ENCODE measurements at places on chromosomes 3 and 15. TPM values are rescaled to one million over a fixed set of nuclear protein-coding genes. Genes with fewer than 3 reads are reported as not detected.

The HHATL gene
- 0.18 TPM for polyA plus RNA-seq

The CDHR4 gene
- 0.96 TPM for polyA plus RNA-seq

The DAG1 gene
- polyA plus RNA-seq: 125 TPM

The GOLGA6B gene
- polyA plus RNA-seq: 0.06 TPM

The IL17RE gene
- 3.4 TPM for polyA plus RNA-seq

The SOX14 gene
- not detected for polyA plus RNA-seq

The CACNA2D3 gene
- 0.78 TPM for polyA plus RNA-seq

The SENP2 gene
- 25.2 TPM for polyA plus RNA-seq

The EIF4E3 gene
- 2.8 TPM for polyA plus RNA-seq

DNA sequence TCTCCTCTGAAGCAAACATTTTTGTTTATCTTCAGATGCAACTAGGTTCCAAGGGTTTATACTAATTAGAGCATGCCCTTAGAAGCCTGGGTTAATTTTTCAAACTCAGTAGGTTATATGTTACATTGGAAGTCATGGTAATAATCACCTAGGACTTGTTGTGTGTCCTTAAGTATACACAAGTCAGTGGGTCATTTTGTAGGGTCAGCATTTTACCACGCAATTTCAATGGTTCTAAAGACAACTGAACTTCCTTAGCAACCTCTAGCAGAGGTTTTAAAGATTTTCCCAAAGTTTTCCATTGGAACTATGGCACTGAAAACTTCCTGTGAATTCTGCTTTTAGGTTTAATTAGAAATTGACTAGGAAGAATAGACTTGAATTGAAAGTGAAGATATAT, 99.6 kb upstream of the NANOGP8 start:
- H3K4me3 ChIP-seq: no peak overlapping the region
- no peak for DNase-seq
- no peaks in the 10 kb centered on the region for H3K27me3 ChIP-seq
- H3K4me1 ChIP-seq: no peaks in the 10 kb centered on the region

DNA sequence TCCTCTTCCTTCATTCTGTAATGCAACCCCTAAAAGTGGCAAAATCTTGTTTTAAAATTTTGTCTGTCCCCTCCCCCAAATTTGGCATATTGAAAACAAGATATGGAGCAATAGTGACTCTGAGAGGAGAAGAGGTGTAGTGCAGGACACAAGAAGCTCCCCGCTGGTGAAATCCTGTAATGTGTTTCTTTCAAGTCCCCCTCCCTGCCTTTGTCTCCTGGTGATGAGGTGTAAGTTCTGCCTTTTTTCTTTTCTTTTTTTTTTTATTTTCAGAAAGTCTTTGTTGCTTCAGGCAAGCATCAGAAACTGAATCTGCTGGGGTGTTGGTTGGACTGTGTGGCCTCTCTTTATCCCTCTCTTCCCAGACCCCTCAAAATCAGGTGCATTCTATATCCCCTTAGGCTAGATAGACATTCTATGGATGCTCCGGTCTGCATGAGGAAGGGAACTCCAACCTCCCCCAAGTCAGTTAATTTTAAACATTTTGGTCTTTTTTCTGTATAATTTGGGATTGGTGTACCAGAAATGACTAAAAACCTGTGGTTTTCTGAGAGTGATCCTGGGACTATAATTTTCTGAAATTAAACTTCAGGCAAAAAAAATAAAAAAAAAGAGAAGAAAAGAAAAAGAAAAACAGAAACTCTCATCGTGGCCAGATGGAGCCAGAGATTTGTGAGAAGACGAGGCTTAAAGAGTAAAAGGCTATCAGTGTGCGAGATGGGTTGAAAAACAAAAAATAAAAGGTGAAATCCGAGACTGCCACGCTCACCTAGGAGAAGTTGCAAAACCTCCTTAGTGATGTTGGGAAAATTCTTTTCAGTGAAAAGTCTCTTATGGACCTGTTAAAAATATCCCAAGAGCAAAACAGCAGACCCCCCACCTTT, 21.4 kb downstream of the ACKR2 start:
- H3K27ac ChIP-seq: no peak overlapping the region
- no peaks in the 10 kb centered on the region for H3K36me3 ChIP-seq
- no peak for DNase-seq
- H3K4me1 ChIP-seq: peaks cover 3% of the 10 kb centered on the region
- H3K4me3 ChIP-seq: no peak overlapping the region
- H3K27me3 ChIP-seq: no peaks in the 10 kb centered on the region

DNA sequence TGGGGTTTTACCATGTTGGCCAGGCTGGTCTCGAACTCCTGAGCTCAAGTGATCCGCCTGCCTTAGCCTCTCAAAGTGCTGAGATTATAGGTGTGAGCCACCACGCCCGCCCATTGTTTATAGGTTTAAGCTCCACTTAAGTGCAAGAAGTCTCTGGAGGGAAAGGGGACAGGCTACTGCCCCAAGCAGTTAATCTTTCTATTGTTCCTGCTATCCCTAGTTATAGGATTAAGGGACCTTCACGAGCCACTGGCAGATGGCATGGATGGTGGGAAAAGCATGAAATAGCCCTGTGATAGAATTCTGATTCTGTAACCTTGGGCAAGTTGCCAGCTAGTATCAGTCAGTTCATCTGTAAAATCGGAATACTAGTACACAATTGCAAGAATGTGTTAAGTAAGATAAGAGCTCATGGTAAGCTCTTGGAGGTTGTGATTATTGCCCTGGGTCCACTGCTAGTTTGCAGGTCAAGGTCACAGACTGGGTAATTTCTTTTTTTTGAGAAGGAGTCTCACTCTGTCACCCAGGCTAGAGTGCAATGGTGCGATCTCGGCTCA, 5.3 kb upstream of the RBPMS2 start:
- peaks cover 22% of the 10 kb centered on the region for H3K4me1 ChIP-seq
- no peak overlapping the region for H3K4me3 ChIP-seq
- no peaks in the 10 kb centered on the region for H3K36me3 ChIP-seq
- H3K27ac ChIP-seq: no peak overlapping the region
- H3K27me3 ChIP-seq: no peaks in the 10 kb centered on the region
- DNase-seq: no peak

- no peaks in the 10 kb centered on the region for H3K27me3 ChIP-seq
- no peak for DNase-seq
- no peaks in the 10 kb centered on the region for H3K4me1 ChIP-seq
- H3K36me3 ChIP-seq: no peaks in the 10 kb centered on the region
- no peak overlapping the region for H3K4me3 ChIP-seq
These were observed 10.4 kb upstream of the VIPR1 start for GRCh38 chr3:42491881-42492507.

- H3K27ac ChIP-seq: no peak overlapping the region
- H3K4me3 ChIP-seq: no peak overlapping the region
- no peaks in the 10 kb centered on the region for H3K36me3 ChIP-seq
- no peaks in the 10 kb centered on the region for H3K27me3 ChIP-seq
These were observed 13.2 kb downstream of the SMAD6 start for GRCh38 chr15:66715181-66715624.

DNA sequence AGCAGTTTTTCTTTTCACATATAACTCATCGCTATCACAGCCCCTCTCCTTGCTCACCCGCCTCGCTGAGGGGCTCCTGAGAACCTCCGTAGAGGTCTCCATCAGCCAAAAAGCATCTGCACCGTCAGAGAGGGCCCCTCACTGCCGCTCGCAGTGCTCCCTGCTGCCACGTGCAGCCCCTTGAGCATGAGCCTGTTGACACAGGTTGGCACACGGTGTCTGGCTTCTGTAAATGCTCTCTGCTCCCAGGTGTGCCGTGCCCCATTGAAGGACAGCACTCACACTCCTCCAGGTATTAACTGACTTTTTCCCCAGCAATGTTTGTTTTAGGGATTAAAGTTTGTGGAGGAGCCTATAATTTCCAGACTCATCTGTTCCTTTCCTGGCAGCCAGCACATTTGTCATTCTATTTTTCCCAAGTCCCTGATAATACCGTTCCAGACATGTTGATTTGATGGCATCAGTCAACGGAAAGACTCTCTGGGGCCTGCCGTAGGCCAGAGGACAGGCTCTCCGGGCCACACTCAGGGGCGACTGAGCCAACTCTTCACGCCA, 2.1 kb upstream of the FURIN start:
- no peaks in the 10 kb centered on the region for H3K36me3 ChIP-seq
- no peak overlapping the region for H3K4me3 ChIP-seq
- no peaks in the 10 kb centered on the region for H3K27me3 ChIP-seq
- H3K27ac ChIP-seq: no peak overlapping the region
- H3K4me1 ChIP-seq: peaks cover 16% of the 10 kb centered on the region

- H3K27me3 ChIP-seq: no peaks in the 10 kb centered on the region
- no peak overlapping the region for H3K4me3 ChIP-seq
- no peaks in the 10 kb centered on the region for H3K4me1 ChIP-seq
- no peak for DNase-seq
- H3K27ac ChIP-seq: no peak overlapping the region
These were observed 83.9 kb upstream of the CDAN1 start for GRCh38 chr15:42820811-42821210.

- H3K4me1 ChIP-seq: no peaks in the 10 kb centered on the region
- H3K27me3 ChIP-seq: no peaks in the 10 kb centered on the region
- no peaks in the 10 kb centered on the region for H3K36me3 ChIP-seq
- DNase-seq: no peak
These were observed 165.3 kb downstream of the CHSY1 start for GRCh38 chr15:101086394-101087171.

DNA sequence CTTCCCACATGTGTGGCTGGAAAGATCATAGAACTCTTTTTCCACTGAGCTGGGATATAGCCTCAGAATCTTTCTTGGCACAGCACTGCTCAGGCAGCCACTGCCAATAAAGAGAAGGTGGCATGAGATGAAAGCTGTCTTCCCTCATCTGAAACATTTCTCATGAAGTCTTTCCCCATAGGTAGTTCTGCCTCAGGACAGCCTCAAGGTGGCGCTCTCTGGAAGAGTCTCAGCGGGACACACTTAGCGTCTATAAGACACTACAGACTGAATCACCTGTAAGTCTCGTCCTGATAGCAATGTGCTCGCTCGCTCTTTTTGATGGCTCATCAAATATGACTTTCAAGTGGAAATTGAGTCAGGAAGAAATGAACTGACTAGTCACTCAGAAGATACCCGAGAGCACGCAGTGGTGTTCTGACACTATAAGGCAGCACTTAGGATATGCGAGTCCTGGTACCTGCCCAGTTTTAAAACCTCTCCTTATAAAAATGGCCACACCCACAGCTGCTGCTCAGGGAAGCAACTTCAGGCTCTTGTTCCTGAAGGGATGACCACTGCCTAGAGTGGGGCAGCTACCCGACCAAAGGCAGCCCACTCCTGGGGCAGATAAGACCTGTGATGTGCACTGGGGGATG, 269.5 kb downstream of the SUCLG2 start:
- H3K27ac ChIP-seq: no peak overlapping the region
- peak; percentile 43 for DNase-seq
- no peaks in the 10 kb centered on the region for H3K36me3 ChIP-seq
- no peaks in the 10 kb centered on the region for H3K27me3 ChIP-seq
- no peak overlapping the region for H3K4me3 ChIP-seq

- H3K27ac ChIP-seq: no peak overlapping the region
- no peak for DNase-seq
- H3K36me3 ChIP-seq: no peaks in the 10 kb centered on the region
- H3K27me3 ChIP-seq: no peaks in the 10 kb centered on the region
These were observed 84.9 kb upstream of the TBL1XR1 start for GRCh38 chr3:177282119-177282655.

- H3K36me3 ChIP-seq: no peaks in the 10 kb centered on the region
- H3K27ac ChIP-seq: no peak overlapping the region
- no peaks in the 10 kb centered on the region for H3K27me3 ChIP-seq
- DNase-seq: no peak
- H3K4me1 ChIP-seq: no peaks in the 10 kb centered on the region
These were observed 27.6 kb downstream of the FOXL2 start for GRCh38 chr3:138919325-138919724.

- DNase-seq: no peak
- no peaks in the 10 kb centered on the region for H3K36me3 ChIP-seq
- H3K4me3 ChIP-seq: no peak overlapping the region
These were observed 375.5 kb upstream of the CFAP20DC start for GRCh38 chr3:59425371-59425770.

- no peaks in the 10 kb centered on the region for H3K4me1 ChIP-seq
- H3K27me3 ChIP-seq: no peaks in the 10 kb centered on the region
- no peak for DNase-seq
- no peak overlapping the region for H3K4me3 ChIP-seq
- H3K36me3 ChIP-seq: no peaks in the 10 kb centered on the region
These were observed 247.7 kb upstream of the CDIN1 start for GRCh38 chr15:36331531-36332275.

DNA sequence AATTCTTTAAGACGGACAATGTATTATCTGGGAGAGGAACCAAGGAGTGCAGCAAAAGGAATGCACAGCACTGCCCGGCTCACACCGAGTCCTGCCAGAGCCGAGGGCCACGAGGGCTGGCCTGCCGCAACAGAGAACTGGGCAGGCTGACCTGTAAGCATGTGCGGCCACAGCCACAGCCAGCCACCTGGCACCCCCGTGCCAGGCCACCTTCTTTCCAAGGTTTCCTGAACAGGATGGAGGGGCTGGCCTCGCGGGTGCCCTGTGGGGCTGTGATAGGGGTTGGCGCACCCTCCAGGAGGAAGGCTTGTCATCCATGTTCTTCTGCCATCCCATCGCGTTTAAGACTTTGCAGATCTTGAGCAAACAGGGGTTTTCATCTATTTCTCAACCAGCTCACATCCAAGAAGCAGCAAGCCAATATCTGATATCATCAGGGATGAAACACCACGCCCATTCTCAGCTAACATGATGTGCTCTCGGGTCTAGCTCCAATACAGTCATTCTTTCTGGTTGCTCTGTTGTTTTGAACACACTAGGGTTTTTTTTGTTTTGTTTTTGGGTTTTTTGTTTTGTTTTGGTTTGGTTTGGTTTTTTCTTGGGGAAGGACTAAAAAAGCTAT, 10.2 kb downstream of the CA12 start:
- DNase-seq: no peak
- no peaks in the 10 kb centered on the region for H3K36me3 ChIP-seq
- no peak overlapping the region for H3K27ac ChIP-seq

DNA sequence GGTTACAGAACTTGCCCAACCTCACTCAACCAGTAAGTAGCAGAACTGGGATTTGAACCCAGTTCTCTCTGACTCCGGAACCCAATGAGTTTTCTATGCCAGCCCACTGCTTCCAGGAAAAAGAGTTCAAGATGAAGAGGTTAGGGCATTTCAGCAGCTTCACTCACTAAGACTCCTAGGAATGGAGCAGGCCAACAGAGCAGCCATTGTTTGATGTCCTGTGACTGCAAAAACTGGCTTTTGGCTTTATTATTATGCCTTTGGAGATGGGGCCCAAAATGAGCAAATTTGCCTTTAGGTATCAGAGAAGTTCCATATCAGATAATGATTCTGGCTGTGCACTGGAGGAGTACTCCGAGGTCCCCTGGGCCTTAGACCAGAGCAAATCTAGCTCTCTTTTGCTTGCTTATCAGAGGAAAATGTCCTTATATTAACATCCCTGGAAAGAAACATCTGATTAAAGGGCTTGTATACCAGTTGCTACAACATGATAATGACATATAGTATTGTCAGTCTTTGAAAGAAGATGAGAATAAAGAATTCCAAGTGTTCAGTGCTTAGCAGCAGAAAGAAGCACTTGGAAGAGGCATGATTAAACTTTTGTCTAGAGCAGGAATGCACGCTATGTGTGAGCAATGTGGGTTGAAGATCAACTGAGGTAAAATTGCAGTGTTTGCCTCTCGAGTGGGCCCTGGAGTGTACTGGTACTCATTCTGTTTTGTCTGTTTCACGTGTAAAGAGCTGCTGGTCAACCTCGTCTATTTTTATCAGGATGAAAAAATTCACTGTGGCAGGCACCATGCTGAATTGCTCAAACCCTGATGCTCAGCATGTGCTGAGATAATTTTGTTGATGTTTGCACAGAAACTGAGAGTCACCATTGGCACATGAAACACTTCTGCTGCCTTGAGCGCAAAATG, 21.8 kb upstream of the KLHL24 start:
- H3K4me3 ChIP-seq: no peak overlapping the region
- no peak overlapping the region for H3K27ac ChIP-seq
- no peaks in the 10 kb centered on the region for H3K27me3 ChIP-seq

- H3K4me1 ChIP-seq: peaks cover 3% of the 10 kb centered on the region
- H3K36me3 ChIP-seq: peaks cover 38% of the 10 kb centered on the region
- H3K27ac ChIP-seq: peak overlapping the region; percentile 86
- peak overlapping the region; percentile 84 for H3K4me3 ChIP-seq
These were observed 802 bp downstream of the RCN2 start for GRCh38 chr15:76932135-76932966.

Data from H1 (cell line).